Activated CD8-positive, alpha-beta memory T cell treated with anti-CD3 and anti-CD28 coated beads for 4 hours (primary cell): ENCODE measurements at places on chromosomes 6 and 20.

- no peak for DNase-seq
Measured at GRCh38 chr6:32991972-32992371, 17.4 kb downstream of the HLA-DOA start.

- DNase-seq: no peak
Measured at GRCh38 chr20:47561603-47562583, 60.2 kb downstream of the NCOA3 start.

GRCh38 chr6:166097914-166098522, 69.6 kb downstream of the TBXT start:
- DNase-seq: peak; percentile 13

GRCh38 chr20:62237514-62237800, 864 bp upstream of the OSBPL2 start:
- no peak for DNase-seq

DNA sequence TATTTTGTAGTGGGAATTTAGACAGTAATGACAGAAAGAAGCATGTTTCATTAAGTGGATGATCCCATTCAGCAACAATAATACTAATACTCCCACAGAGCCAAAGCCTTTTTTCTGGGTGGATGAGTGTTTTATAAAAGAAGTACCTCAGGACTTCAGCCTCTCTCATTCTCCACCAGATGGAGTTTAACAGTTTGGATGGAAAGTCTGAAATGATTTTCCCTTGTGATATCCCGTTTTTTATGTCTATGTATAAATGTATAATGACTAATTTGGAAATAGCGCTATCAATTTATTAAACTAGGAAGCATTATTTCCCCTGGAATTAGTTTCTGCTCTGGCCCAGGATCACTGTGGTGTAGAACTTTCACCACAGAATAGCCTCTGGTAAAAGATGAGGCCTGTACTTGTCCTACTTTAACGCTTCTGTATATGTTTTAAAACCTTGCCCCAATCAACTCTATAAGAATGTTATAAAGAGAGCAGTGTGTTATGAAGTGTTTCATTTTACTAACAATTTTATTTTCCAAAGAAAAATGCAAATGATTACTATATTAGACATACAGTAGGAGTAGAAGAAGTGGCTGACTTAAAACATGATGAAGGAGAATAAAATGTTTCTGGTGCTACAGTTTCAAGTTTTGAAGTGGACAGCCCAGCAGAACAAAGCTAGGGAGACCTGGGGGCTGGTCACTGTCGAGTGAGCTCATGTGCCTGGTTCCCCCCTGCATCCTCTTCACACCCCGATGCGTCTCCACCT, 135.6 kb downstream of the HIVEP1 start:
- DNase-seq: no peak

DNA sequence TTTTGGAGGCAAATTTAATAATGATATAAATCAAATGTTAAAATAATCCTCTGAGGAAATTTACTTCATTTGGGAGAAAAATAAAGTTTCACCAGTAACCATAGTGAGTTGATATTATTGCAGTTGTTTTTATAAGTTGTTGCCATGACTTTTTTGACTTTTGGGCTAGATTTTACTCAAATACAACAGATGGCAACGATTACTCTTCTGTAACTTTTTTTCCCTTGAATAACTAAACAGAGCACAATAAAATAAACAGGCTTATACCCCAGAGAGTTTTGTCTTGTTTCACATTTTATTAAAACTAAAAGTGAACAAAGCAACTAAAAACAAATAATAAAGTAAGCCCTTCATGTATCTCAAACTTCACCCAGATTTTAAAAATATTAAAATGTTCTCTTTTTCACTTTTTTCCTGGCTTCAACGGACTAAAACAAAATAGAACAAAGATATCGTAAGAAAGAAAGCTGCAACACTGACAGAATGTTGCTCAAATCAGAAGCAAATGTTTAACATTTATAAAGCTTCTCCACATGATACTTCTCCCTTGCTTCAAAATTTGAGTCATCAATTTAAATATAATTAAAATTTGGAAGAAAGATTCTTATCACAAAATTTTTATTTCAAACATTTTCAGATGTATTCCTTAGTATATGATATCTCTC, 42.5 kb upstream of the BMP5 start:
- no peak for DNase-seq

- DNase-seq: no peak
Measured at GRCh38 chr20:6566821-6567220, 200.7 kb upstream of the BMP2 start.

DNA sequence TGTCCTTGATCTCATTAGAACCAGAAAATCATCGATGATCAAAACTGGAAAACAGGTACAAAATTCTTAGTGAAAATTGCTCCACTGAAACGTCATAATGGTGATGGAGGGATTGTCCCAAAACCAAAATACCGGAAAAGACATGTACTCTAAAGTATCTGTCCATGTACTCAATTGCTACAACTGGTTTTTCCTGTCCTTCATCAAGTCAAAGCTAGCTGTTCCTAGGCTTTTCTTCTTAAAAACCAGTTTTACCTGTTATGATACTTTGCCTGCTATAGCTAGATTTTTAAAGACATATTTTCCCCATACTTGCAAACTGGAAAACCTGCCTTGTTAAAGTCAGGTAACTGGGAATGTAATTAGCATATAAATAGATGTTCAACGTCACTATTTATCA, 50.5 kb upstream of the LRRC1 start:
- no peak for DNase-seq

DNA sequence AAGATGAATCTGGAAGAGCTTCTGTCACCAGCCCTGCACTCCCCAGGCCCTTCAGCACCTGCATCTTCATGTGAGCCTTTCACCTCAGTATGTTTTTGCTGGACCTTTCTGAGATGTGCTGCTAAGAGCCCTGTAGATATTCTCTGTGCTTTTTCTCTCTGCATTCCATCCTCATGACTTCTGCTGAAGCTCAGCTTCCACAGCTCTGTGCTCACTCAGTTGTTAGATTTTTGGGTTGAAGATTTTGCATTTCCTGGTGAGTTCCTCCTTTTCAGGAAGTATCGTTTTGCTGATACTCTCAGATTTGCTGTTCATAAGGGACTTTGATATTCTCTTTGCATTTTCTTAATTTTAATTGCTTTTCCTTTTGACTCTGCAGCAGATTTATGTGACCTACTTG, 18.3 kb downstream of the KIAA1586 start:
- DNase-seq: no peak
